ENCODE measurements at places on chromosomes 11 and 22.

GRCh38 chr11:94933223-94934130 is 39.9 kb downstream of the CWC15 start:
- H3K4me1 ChIP-seq: peaks cover 34% of the 10 kb centered on the region
- no peaks in the 10 kb centered on the region for H3K27me3 ChIP-seq
- peak overlapping the region; percentile 40 for H3K4me3 ChIP-seq
- H3K36me3 ChIP-seq: no peaks in the 10 kb centered on the region
- H3K27ac ChIP-seq: no peak overlapping the region
- DNase-seq: no peak

DNA sequence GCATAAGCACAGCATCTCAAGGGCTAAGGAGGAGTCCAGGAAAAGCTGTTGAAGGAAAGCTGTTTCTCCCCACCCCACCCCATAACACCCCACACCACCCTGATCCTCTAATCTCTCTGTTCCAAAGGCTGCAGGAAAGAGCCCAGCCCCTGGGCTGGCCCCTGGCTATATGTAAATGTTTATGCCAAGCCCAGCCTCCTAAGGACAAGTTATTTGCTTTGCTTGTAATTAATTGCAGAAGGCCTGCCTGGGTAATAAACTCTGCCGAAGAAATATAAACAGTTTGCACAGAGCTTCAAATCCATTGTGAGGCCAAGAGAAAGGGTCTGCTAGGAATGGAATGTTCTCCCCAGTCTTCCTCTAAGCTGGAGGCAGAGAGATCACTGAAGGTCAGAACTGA is 21.2 kb downstream of the ARRB1 start:
- no peak for DNase-seq
- no peaks in the 10 kb centered on the region for H3K27me3 ChIP-seq
- peak overlapping the region; percentile 87 for H3K27ac ChIP-seq
- H3K36me3 ChIP-seq: peaks cover 9% of the 10 kb centered on the region

- no peak overlapping the region for H3K4me3 ChIP-seq
- no peaks in the 10 kb centered on the region for H3K4me1 ChIP-seq
- H3K27me3 ChIP-seq: no peaks in the 10 kb centered on the region
- no peak for DNase-seq
- no peaks in the 10 kb centered on the region for H3K36me3 ChIP-seq
- H3K27ac ChIP-seq: no peak overlapping the region
These were observed 86.7 kb downstream of the APOL5 start for GRCh38 chr22:35804421-35804820.

DNA sequence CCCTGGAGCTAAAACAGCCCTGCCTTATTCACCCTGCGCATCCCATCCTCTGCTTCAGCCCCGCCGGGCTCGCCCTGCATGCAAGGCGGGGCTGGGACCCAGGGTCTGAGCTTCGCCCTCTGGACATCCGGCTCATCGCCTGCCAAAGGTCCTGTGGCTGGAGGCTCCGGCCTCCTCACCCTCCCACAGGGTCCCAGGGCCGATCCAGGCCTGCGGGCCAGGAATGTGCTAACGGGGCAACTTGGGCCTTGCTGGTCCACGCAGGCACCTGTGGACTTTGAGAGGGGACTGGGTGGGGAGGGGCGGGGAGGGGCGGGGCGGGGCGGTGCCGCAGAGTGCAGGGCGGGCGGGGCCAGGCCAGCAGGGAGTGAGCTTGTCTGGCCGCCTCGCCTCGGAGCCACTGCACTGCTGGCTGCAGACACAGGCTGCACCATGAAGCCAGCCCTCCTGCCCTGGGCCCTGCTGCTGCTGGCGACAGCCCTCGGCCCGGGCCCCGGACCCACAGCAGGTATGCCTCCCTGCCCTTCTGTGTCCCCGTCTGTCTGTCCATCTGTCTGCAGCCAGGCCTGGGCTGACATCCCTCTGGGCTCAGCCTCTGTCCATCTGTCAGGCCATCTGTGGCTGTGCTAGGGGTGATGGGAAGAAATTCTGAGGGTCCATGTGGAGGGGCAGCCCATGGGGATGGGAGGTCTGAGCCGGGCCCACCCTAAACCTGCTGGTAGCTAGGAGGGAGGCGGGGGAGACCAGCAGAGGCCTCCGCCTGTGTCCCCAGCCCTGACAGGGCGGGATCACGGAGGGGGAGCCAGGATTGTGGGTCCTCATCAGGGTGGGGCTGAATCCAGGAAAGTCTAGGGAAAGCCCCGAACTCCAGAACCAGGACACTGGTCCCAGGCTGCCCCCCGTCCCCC is at the start of gene SUSD2:
Gene SUSD2 (plus strand): TSS at position 400 of the 908 bp plus-strand sequence. CDS start 33 bp downstream, at position 433.
- H3K27ac ChIP-seq: no peak within 1 kb of the TSS
- DNase-seq: no peak

DNA sequence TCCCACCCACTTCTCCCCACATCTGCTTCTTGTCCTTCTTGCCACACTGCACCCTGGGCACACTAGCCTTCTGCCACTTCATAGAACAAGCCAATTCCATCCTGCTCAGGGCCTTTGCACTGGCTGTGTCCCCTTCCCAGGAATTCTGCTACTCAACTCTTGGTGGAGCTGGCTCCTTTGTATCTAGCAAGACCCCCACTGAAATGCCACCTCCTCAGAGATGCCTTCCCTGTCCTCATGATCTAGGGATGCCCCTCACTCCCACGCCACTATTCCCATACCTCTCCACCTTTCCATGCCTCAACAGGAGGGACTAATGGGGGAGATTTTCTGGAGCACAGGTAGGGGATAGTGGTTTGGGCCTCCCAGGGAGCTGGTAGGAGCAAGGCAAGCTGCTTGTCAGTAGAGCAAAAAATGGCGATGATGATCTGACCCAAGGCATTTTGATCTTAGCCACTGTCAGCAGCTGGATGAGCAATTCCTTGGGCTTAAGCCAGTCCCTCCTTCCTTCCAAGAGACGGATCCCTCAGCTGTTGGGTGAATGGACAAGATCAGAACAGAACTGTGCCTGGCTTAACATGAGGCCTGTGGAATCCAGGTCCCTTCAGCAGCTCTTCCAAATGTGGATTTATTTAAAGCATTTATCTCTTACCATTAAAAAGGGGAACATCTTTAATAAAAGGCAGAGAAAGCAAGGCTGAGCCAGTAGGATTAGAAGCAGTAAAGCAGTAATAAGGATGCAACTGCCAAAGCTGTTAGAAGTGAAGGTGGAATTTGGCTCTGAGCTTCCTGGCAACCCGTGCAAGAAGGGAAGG is 4.0 kb upstream of the PRDM11 start:
- H3K36me3 ChIP-seq: no peaks in the 10 kb centered on the region
- no peak overlapping the region for H3K4me3 ChIP-seq
- peaks cover 12% of the 10 kb centered on the region for H3K4me1 ChIP-seq
- H3K27me3 ChIP-seq: peaks cover 14% of the 10 kb centered on the region
- peak overlapping the region; percentile 21 for H3K27ac ChIP-seq

GRCh38 chr11:72241291-72241781 is 2.6 kb downstream of the PHOX2A start:
- H3K27ac ChIP-seq: no peak overlapping the region
- peaks cover 37% of the 10 kb centered on the region for H3K4me1 ChIP-seq
- H3K36me3 ChIP-seq: no peaks in the 10 kb centered on the region
- DNase-seq: no peak
- H3K4me3 ChIP-seq: peak overlapping the region; percentile 53
- H3K27me3 ChIP-seq: peaks cover 47% of the 10 kb centered on the region

DNA sequence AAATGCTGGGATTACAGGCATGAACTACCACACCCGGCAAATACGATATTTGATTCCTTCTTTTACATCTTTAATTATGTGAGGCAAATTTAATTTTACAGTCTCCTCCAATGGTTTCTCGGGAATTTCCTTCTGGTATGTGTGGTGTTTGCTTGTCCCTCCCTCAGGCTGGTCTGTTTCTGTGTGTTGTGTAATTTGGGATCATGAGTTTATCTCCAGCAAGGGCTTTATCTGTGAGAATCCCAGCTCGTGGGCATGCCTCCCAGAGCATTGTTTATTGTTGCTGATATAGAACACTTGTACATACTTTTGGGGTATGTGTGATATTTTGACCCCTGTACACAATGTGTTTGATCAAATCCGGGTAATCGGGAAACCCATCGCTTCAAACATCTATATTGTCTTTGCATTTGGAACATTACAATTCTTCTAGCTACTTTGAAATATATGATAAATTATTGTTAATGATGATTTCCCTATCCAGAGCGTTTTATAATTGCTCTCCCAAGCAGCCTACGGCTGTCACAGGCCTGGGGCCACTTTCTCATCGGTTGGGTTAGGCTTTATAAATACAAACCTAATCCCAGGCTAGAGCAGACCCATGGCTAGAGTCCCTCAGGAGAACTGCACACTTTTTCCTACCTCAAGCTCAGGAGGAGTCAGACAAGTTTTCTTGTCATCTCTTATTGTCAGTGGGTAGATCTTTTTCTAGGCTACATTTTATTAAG is 15.0 kb upstream of the PRR5 start:
- no peak for DNase-seq
- no peaks in the 10 kb centered on the region for H3K27me3 ChIP-seq
- no peaks in the 10 kb centered on the region for H3K36me3 ChIP-seq
- peaks cover 43% of the 10 kb centered on the region for H3K4me1 ChIP-seq
- H3K4me3 ChIP-seq: no peak overlapping the region
- peak overlapping the region; percentile 58 for H3K27ac ChIP-seq

DNA sequence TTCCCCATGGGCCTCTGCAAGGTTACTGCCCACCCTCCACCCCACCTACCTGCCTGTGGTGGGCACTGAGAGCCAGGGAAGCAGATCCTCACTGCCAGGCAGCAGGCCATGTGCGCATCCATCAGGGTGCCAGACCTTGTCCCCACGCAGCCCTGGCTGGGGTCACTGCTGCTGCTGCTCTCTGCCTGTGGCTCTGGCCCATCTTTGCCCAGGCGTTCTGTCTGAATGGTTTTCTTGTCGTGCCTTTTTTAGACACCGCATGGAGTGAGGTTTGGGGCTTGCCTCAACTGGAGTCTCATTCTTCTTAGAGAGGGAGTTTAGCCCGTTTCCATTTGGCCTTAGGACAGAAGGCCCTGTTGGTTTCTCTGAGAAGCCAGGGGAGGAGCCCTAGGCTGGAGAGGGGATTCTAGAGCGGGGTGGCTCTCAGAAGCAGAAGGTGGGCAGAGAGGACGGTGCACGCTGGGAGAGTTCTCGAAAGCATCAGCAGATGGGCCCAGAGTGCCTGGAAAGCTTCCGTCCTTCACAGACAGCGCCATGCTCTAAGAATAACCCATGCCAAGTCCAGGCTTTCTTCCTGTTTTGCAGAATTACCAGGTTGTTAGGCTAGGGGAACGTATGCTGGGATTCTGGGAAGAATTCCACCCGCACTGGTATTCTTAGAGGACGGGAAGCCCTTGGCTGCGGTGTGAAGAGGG is 8.1 kb downstream of the TANGO2 start:
- peaks cover 52% of the 10 kb centered on the region for H3K4me1 ChIP-seq
- no peak for DNase-seq
- no peak overlapping the region for H3K4me3 ChIP-seq
- H3K36me3 ChIP-seq: no peaks in the 10 kb centered on the region
- H3K27ac ChIP-seq: no peak overlapping the region
- H3K27me3 ChIP-seq: no peaks in the 10 kb centered on the region

- H3K27ac ChIP-seq: no peak overlapping the region
- H3K4me3 ChIP-seq: no peak overlapping the region
- no peak for DNase-seq
- no peaks in the 10 kb centered on the region for H3K27me3 ChIP-seq
- H3K4me1 ChIP-seq: peaks cover 4% of the 10 kb centered on the region
- H3K36me3 ChIP-seq: peaks cover 17% of the 10 kb centered on the region
These were observed 36.5 kb downstream of the MCM5 start for GRCh38 chr22:35436421-35436820.

- no peaks in the 10 kb centered on the region for H3K4me1 ChIP-seq
- no peaks in the 10 kb centered on the region for H3K36me3 ChIP-seq
- no peak overlapping the region for H3K4me3 ChIP-seq
These were observed 29.0 kb upstream of the API5 start for GRCh38 chr11:43282607-43283440.

- DNase-seq: no peak
- H3K4me3 ChIP-seq: no peak overlapping the region
- H3K27me3 ChIP-seq: no peaks in the 10 kb centered on the region
- no peak overlapping the region for H3K27ac ChIP-seq
- no peaks in the 10 kb centered on the region for H3K36me3 ChIP-seq
These were observed 39.0 kb downstream of the GRAMD1B start for GRCh38 chr11:123469089-123469488.

DNA sequence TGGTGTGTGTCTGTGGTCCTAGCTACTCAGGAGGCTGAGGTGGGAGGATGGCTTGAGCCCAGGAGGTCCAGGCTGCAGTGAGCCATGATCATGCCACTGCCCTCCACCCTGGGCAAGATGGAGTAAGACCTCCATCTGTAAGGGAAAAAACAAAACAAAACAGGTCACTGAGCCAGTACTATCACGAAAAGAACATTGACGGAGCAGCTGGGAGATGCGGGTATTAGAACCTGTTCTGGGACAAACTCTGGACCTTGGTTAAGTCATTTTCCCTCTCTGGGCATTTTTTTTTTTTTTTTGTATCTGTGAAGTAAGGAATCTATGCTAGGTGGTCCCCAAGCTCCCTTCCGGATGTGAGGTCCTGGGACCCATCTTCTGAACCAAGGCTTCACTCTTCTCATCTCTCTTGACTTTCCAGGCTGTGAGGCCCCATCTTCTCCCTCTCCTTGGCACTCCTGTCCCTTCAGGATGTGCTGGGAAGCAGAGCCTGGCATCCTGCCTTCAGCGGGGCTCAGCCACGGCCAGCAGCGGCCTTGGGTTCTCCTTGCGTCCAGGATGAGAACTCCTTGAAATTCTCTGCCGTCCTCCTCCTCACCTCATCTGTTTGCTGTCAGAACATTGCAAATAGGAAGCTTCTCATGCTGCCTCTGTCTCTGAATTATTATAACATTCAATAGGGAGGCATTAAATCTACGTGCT is 130.8 kb downstream of the GRIK4 start:
- H3K36me3 ChIP-seq: no peaks in the 10 kb centered on the region
- no peak for DNase-seq
- H3K4me1 ChIP-seq: no peaks in the 10 kb centered on the region
- H3K27me3 ChIP-seq: peaks cover 23% of the 10 kb centered on the region

DNA sequence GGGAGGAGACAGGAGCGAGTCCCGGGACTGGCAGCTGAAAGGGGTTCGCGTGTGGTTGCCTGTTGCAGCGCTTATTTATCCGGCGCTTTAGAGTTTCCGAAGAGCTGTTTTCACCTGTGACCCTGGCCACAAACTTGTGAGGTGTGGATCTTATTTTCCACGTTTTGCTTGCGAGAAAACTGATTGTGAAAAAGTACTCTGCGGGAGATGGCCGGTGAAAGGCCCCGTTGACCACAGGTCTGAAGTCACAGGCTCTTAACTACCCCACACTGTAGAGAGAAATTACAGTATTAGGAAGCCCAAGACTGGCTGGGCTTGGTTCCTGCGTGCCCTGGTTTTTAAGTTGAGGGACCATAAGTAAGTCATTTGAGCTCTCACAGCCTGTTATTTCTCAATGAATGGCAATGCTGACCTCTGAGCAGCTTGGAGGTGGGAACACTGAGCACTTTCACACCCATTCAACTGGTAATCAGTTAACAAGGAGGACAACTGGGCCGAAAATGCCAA is 379 bp upstream of the RAB38 start:
- H3K27ac ChIP-seq: no peak overlapping the region
- peaks cover 10% of the 10 kb centered on the region for H3K4me1 ChIP-seq
- DNase-seq: no peak
- no peaks in the 10 kb centered on the region for H3K36me3 ChIP-seq

- H3K27me3 ChIP-seq: no peaks in the 10 kb centered on the region
- DNase-seq: no peak
- no peaks in the 10 kb centered on the region for H3K36me3 ChIP-seq
These were observed 92.0 kb downstream of the PPP6R3 start for GRCh38 chr11:68552542-68552941.

All from naive thymus-derived CD8-positive, alpha-beta T cell (primary cell).